ENCODE measurements at places on chromosomes 12 and 14.

DNA sequence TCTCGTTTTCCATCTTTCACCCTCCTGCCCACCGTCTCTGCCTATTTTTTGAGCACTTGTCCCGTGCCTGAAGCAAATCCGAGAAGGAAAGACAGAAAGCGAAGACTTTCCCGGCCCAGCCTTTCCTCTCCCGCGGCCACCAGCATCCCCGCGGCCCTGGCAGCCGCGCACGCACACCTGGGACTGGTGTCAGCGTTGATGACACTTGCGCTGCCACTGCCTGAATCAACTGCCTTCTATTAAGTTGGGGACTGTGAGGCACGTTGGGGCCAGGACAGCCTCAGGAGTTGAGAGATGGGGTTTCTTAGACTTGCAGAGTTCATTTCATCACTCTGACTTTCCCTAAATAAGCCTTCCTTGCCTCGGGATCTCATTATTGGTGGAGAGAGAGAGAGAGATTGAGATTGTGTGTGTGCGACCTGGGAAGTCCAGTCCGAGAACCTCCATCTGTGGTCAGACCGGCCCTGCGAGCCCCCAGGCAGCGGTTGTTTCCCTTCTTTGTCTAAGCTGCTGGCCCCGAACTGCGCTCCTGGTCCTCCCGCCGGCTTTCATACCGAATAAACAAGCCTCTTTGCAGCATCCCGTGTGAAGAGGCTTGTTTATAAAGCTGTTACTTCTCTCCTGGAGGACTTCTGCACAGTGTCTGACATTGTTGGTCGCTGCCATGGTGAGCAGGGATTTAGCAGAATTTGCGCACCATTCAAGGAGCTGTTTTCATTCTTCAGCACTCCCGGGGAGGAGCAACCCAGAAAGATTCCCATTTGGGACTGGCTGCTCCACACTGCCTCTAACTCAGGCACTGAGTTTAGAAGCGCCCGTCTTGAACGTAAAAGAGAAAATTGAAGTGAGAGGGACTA is 1.5 kb downstream of the PDZRN4 start:
- H3K27me3 ChIP-seq, result peaks cover 23% of the 10 kb centered on the region
- H3K4me1 ChIP-seq, result no peaks in the 10 kb centered on the region
- H3K4me3 ChIP-seq, result no peak overlapping the region
- H3K27ac ChIP-seq, result no peak overlapping the region
- no peaks in the 10 kb centered on the region for H3K36me3 ChIP-seq

DNA sequence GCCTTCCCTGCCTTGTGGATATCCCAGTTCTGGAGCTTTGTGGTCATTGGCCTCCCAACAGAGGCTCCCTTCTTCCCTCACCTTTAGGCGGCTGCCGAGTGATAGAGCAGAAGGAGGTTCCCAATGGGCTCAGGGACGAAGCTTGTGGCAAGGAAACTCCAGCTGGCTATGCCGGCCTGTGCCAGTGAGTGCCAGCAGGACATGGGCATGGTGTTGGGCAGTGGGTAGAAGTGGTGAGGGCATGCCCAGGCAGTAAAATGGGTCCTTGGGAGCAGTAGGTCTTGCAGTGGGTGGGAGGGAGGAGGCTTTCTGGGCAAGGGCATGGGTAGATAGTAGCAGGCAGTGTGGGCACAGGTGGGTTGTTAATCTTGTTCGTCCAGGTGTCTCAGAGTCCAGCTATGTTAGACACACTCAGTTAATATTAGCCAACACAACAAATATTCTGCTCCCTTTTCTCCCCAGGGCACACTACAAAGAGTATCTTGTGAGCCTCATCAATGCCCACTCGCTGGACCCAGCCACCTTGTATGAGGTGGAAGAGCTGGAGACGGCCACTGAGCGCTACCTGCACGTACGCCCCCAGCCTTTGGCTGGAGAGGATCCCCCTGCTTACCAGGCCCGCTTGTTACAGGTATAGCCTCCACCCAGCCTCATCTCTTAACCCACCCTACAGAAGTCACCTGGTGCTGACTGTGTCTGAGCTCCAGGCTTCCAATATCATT is 1.1 kb upstream of the IRF9 start:
- DNase-seq, result no peak
- H3K4me3 ChIP-seq, result no peak overlapping the region
- peak overlapping the region; percentile 94 for H3K27ac ChIP-seq
- peaks cover 58% of the 10 kb centered on the region for H3K36me3 ChIP-seq
- no peaks in the 10 kb centered on the region for H3K27me3 ChIP-seq

DNA sequence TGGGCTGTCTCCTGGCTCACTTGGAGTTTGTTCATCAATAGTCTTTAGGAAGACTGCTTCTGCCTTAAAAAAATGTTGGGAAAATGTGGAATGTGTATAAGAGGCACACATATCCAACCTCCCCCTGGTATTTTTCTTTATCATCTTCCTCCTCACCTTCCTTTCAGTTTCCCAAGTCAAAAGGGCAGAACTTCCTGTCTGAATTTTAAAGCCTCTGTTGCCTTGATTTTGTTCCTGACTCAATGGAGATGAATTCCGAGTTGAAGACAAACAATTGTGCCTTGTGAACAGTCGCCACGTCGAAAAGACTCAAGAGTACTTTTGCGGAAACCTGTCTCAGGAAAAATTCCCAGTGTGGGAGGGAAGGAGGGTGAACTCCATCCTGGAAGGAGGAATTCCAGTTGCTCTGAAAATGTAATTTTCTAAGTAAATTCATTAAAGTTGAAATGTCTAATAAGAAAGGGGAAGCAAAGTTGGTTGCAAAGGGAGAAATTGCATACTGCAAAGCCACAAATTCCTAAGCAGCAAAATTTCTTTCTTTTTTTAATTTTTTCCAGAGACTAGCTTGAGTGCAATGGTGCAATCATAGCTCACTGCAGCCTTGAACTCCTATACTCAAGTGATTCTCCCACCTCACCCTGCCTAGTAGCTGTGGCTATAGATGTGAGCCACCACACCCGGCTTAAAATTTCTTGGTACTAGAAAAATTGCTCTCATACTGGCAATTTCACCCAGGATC is 50.2 kb upstream of the ELK3 start:
- DNase-seq, result no peak
- no peak overlapping the region for H3K27ac ChIP-seq
- H3K4me3 ChIP-seq, result peak overlapping the region; percentile 11
- H3K27me3 ChIP-seq, result no peaks in the 10 kb centered on the region
- H3K36me3 ChIP-seq, result no peaks in the 10 kb centered on the region

- DNase-seq, result no peak
- no peak overlapping the region for H3K27ac ChIP-seq
- no peaks in the 10 kb centered on the region for H3K36me3 ChIP-seq
- peaks cover 3% of the 10 kb centered on the region for H3K4me1 ChIP-seq
- no peak overlapping the region for H3K4me3 ChIP-seq
Observed at GRCh38 chr12:99381992-99382391, 265.6 kb upstream of the GARIN6 start.

DNA sequence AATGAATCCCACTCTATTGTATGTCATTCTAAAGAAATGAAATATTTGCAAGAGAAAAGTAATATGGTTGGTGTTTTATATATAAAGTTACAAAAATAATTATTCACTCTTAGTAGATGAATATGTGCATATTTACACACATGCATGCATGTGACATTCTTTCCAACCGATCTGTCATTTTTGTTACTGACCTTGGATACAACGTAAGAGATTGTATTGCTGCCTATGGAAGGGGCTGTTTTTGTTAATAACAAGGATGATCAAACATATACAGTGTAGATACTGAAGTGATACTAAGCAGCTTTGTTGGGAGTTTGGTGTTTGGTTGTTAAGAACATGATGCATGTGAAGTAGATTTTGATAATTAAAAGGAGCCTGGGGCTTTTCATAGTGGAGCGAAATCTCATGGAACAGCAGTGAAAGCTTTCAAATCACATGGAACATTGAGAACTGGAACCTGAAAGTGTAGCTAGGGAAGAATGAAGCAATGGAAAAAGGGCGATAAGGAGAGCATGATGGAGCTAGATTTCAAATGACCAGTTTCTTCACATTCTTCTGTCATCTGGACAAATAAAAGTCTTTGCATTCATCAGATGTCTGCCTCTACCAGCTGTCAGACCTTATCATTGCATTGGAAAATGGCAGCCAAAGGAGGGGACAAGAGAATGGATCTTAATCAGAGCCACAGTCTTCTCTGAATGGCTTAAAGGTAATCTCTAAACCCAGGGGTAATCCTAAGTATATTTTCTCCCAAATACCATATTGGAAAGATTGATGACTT is 10.0 kb downstream of the BORCS5 start:
- no peak overlapping the region for H3K27ac ChIP-seq
- peaks cover 9% of the 10 kb centered on the region for H3K4me1 ChIP-seq
- DNase-seq, result no peak

DNA sequence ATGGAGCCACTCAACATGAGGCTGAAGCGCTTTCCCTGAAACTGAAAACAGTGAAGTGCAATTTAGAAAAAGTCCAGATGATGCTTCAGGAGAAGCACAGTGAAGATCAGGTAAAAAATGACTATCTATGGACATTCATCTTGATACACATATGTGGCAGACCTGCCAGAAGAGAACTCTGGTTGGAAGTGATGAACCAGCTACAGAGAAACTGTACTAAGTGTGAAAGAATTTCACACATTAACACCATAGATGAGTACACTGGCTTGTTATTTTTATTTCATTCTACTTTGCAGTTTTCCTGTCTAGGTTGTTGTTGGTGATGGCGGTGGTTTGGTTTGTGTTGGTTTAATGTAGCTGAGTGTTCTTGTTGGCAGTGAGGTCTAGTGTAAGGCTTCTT is 174.7 kb downstream of the ESR2 start:
- H3K27me3 ChIP-seq, result no peaks in the 10 kb centered on the region
- no peak overlapping the region for H3K4me3 ChIP-seq
- DNase-seq, result no peak
- H3K4me1 ChIP-seq, result no peaks in the 10 kb centered on the region
- no peak overlapping the region for H3K27ac ChIP-seq
- H3K36me3 ChIP-seq, result peaks cover 79% of the 10 kb centered on the region

GRCh38 chr12:106657488-106657887 is 74.7 kb downstream of the RFX4 start:
- H3K4me3 ChIP-seq, result no peak overlapping the region
- H3K36me3 ChIP-seq, result no peaks in the 10 kb centered on the region
- H3K4me1 ChIP-seq, result no peaks in the 10 kb centered on the region
- H3K27ac ChIP-seq, result no peak overlapping the region
- peaks cover 2% of the 10 kb centered on the region for H3K27me3 ChIP-seq
- no peak for DNase-seq

DNA sequence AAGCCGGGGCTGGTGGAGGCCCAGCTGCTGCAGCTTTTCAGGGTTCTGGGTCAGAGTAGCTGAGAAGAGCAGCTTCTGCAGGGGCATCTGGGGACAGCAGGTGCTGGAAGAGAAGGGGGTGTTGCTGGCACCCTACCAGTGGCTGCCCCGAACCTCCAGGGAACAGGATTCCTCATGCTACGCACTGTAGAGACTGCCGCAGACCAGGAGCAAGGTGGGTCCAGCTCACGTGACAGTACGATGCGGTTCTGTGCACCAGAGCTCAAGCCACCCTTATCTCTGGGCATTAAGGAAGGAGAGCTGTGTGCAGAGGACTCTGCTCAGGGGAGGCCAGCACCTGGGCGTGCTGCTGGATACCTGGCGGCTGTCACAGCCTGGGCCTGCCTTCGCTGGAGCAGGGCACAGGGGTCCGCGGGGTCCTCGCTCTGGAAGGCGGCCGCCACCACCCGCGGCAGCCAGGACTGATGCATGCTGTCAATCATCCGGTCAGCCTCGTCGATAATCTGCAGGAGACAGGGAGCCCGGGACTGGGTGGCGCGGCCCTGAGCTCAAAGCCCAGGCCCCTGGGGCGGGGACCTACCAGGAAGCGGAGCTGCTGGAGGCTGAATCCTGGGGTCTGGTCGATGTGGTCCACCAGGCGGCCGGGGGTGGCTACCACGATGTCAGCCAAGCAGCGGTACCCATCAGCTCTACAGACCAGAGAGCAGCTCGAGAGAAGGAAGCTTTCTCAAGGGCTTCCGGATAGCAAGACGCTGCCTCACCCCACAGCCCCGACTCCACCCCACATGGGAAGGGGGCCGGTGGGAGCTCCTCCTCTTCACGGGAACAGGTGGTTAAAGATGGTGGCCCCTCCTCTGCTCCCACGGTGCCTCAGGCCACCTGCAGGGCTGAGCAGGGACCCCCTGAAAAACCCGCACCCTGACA is 2.9 kb downstream of the DDX51 start:
- peaks cover 35% of the 10 kb centered on the region for H3K36me3 ChIP-seq
- no peak overlapping the region for H3K27ac ChIP-seq
- no peak overlapping the region for H3K4me3 ChIP-seq

DNA sequence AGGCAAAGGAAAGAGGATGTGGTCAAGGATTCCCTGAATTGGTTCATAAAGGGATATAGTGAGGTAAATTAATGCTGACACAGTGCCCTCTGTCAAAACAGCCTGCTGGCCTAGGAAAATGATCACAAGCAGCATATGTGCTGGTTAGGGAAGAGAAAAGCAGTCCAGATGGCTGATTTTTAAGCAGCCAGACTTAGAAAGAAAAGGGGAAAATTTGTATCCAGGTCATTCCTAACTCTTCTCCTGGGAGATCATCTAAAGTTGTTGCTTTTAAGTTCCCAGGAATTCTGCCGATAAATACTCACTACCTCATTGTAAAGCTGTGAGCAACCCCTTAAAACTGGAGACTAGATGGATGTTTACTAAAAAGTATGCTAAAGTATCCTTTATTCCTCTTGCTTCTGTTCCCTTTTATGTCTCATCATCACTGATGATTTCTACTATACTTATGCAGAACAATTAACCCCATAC is 46.4 kb upstream of the CNOT2 start:
- H3K36me3 ChIP-seq, result no peaks in the 10 kb centered on the region
- DNase-seq, result no peak
- no peak overlapping the region for H3K27ac ChIP-seq
- H3K4me1 ChIP-seq, result no peaks in the 10 kb centered on the region

- H3K27me3 ChIP-seq, result peaks cover 2% of the 10 kb centered on the region
- H3K4me3 ChIP-seq, result peak overlapping the region; percentile 23
- H3K36me3 ChIP-seq, result no peaks in the 10 kb centered on the region
Observed at GRCh38 chr12:46608431-46609272, 217.1 kb downstream of the SLC38A4 start.

Measured in CD4-positive, CD25-positive, alpha-beta regulatory T cell (primary cell).